ENCODE measurements at places on chromosomes 12 and 14.
A peak's percentile ranks its signal among the peaks of the same experiment; 100 is the strongest.

GRCh38 chr14:24427537-24428508, 1.6 kb downstream of the CBLN3 start:
- DNase-seq: peak; percentile 47

GRCh38 chr14:56975521-56975920, 165.2 kb upstream of the OTX2 start:
- no peak for DNase-seq

- no peak for DNase-seq
Observed at GRCh38 chr14:20597108-20597507, 5.9 kb upstream of the RNASE12 start.

- DNase-seq: no peak
Observed at GRCh38 chr14:76958020-76958979, 70.2 kb downstream of the IRF2BPL start.

DNA sequence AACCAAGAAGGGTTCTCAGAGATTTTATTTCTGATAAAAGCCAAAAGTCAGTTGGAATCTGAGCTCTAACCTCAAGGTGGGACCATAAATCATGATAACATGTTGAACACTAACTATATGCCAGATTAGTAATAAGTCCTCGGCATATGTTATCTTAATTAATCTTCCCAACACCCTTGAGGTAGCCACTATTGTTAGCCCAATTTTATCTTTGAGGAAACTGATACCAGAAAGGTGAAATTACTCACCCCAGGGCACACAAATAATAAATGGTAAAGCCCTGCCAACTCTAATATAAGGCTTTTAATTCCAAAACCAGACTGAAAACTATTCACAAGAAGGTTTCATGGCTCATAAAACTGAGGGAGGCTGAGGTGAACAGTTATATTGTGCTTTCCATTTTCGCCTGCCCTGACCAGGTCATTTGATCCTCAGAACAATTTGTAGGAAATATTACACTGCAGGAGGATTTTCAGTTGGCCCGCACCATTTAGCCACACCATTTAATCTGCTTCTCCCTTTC, 16.1 kb upstream of the NUAK1 start:
- DNase-seq: no peak

GRCh38 chr12:45794422-45794821, 64.9 kb downstream of the ARID2 start:
- no peak for DNase-seq

GRCh38 chr12:27987331-27987730, 14.8 kb upstream of the PTHLH start:
- no peak for DNase-seq

- DNase-seq: no peak
Observed at GRCh38 chr12:16076970-16077522, 165.9 kb downstream of the DERA start.

DNA sequence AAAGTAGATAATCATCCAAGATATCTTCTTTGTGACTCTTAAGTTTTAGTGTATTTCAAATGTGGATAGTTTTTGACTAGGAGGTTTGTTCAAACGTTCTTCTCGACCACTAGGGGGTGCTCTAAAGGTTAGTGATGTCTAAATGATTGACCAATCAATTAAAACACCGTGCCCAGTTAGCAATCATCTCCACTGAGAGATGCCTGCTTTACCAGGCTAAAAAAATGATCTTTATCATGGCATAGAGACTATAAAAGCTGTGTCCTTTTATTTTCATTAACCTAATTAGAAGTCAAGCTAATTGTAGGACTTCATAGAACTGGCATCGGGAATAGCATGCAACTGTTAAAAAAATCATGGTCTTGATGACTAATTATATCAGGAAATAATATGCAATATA, 153.9 kb downstream of the PRKCH start:
- DNase-seq: peak; percentile 67

GRCh38 chr12:125271892-125272291, 206.7 kb downstream of the AACS start:
- DNase-seq: no peak

GRCh38 chr12:104669851-104670337, 213.1 kb downstream of the CHST11 start:
- DNase-seq: no peak

- DNase-seq: no peak
Observed at GRCh38 chr12:3579446-3580093, 88.6 kb downstream of the PRMT8 start.

- DNase-seq: no peak
Observed at GRCh38 chr14:22517117-22517720, 71.8 kb downstream of the DAD1 start.

- DNase-seq: peak; percentile 44
Observed at GRCh38 chr12:53500142-53500775, 824 bp upstream of the TARBP2 start.

- no peak for DNase-seq
Observed at GRCh38 chr12:674272-674781, 11.1 kb upstream of the NINJ2 start.

DNA sequence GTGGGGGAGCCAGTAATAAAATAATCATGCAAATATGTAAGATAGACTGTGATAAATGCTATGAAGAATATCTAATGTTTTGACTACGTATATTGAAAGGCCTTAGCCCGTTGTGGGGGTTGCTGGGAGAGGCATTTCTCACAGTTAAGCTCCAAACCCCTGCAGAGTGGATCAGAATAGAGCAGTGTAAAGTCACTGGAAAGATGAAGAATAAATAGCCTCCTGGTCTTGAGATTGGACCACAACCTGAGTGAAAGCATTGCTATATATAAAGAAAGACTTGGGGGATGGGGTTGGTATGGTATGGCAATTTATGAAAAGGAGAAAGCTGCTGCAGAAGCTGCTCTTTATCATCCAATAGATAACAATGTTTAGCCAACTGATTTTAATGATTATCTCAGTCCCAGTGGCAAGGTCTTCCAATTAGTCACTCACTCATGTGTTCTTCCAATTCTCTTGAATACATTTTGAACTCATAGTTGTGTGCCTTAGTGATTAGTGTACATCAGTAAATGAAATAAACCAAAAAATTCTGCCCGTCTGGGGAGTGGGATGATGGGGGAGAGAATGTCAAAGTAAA, 10.2 kb downstream of the PLEKHA5 start:
- DNase-seq: no peak

GRCh38 chr12:125797421-125798175, 732.4 kb downstream of the AACS start:
- DNase-seq: no peak

Measured in HepG2 (cell line).